ENCODE measurements at places on chromosomes 5 and 9. TPM values are rescaled to one million over a fixed set of nuclear protein-coding genes. Genes with fewer than 3 reads are reported as not detected.

The CRHBP gene
- total RNA-seq, result not detected

The SLC34A1 gene
- total RNA-seq, result not detected

The LRRC70 gene
- 22.8 TPM for total RNA-seq

The PPP3R2 gene
- not detected for total RNA-seq

The MTX3 gene
- total RNA-seq, result 11.2 TPM

The MRRF gene
- 69.0 TPM for total RNA-seq

The GARIN3 gene
- total RNA-seq, result not detected

The MRNIP gene
- total RNA-seq, result 36.2 TPM

The CEL gene
- 1.2 TPM for total RNA-seq

GRCh38 chr5:87210076-87210475, 57.6 kb upstream of the RASA1 start:
- no peak overlapping the region for H3K4me3 ChIP-seq
- no peaks in the 10 kb centered on the region for H3K27me3 ChIP-seq
- peaks cover 5% of the 10 kb centered on the region for H3K4me1 ChIP-seq
- no peak overlapping the region for H3K27ac ChIP-seq
- DNase-seq, result no peak

DNA sequence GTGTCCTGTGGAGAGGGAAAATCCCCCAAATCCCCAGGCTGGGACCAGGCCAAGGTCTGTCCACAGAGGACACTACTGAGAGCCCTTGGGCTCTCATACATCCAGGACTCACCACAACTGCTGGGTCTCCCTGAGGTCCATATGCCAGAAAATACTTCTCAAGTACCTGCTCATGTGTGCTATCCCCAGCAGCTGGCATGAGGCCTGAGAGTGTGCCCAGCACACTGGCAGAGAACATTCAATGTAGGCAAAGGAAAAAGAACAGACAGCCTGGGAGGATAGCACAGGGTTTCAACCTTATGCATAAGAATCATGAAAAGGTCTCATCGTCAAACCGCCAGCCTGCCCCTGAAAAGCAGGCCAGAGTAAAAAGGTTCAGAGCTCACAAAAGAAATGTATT, 154.1 kb upstream of the TAS2R1 start:
- no peaks in the 10 kb centered on the region for H3K36me3 ChIP-seq
- no peaks in the 10 kb centered on the region for H3K4me1 ChIP-seq
- no peak for DNase-seq
- H3K27me3 ChIP-seq, result no peaks in the 10 kb centered on the region

- no peaks in the 10 kb centered on the region for H3K36me3 ChIP-seq
- peaks cover 100% of the 10 kb centered on the region for H3K27me3 ChIP-seq
- H3K4me3 ChIP-seq, result no peak overlapping the region
- no peak overlapping the region for H3K27ac ChIP-seq
Observed at GRCh38 chr9:126677188-126678084, 63.7 kb downstream of the LMX1B start.

DNA sequence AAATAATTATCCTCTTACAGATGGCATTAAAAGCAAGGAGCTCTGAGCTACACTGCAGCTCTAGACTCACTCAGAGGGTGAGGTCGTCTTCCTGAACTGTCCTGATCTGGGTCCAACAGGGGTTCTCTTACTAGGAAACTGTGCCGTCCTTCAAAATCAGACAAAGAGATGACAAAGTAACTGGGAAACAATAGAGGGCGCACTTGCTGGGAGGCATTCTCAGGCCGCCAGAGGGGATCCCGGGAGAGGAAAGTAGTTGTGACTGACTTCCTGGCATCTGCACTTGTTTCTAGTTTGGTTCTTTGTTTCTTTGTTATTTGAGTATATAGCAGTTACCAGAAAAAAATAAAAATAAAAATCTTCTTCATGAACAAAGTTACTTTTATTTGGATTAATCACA, 142.9 kb upstream of the MSX2 start:
- no peak overlapping the region for H3K27ac ChIP-seq
- H3K36me3 ChIP-seq, result no peaks in the 10 kb centered on the region
- no peaks in the 10 kb centered on the region for H3K4me1 ChIP-seq
- no peak overlapping the region for H3K4me3 ChIP-seq
- DNase-seq, result peak; percentile 33

DNA sequence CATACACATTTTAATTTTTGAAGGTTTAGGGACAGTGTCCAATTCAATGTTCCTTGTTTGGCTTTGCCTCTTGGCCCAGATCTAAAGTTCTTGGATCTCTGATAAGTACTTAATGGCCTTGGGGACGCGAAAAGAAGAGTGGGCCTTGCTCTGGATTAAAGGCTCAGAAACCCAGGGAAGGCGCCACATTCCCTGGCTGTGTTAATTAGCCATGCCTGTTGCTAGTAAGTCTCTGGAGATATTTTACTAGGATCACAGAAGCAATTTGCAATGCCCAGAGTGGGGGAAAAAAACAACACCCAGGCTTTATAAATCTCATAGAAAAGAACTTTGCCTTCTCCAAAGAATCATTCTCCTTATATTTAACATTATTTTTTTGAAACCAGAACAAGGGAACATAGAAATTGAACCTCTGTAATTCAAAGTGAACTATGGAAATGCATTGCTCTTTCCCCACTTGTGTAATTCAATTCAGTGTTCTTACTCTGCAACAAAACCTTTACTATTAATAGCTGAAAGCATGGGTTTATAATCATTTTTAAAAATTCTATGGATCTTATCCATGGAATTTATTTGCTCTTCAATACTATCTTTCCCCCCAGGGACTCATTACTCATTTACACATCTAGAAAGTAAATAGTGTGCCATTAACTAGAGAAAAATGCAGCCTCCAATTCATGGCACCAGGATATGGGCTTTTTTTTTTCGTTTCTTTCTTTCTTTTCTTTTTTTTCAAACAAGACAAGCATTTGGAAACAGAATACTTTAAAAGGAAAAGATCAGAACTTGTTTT, 172.2 kb upstream of the ANKRD55 start:
- H3K36me3 ChIP-seq, result no peaks in the 10 kb centered on the region
- peak; percentile 42 for DNase-seq
- H3K27me3 ChIP-seq, result no peaks in the 10 kb centered on the region
- H3K4me1 ChIP-seq, result peaks cover 23% of the 10 kb centered on the region
- H3K27ac ChIP-seq, result peak overlapping the region; percentile 3

DNA sequence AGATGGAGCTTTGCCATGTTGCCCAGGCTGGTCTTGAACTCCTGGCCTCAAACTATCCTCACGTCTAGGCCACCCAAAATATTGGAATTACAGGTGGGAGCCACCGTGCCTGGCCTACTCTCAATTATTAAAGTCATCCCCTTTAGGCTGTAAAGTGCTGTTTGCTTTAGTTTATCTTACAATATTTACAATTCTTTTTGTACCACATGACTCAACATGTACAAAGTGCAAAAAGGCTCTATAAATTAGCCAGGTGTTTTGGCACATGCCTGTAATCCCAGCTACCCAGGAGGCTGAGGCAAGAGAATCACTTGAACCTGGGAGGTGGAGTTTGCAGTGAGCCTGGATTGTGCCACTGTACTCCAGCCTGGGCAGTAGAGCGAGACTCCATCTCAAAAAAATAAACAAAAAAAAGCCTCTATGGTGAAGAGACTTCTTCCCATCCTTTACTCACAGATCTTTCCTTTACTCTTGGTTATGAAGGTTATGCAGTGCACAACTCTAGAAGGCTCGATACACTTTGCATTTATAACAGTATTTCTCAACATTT, 28.5 kb upstream of the MLLT3 start:
- H3K36me3 ChIP-seq, result no peaks in the 10 kb centered on the region
- no peaks in the 10 kb centered on the region for H3K4me1 ChIP-seq
- no peak for DNase-seq
- no peak overlapping the region for H3K27ac ChIP-seq
- H3K4me3 ChIP-seq, result no peak overlapping the region
- no peaks in the 10 kb centered on the region for H3K27me3 ChIP-seq

GRCh38 chr5:58407042-58407719, 52.7 kb downstream of the PLK2 start:
- no peak overlapping the region for H3K4me3 ChIP-seq
- no peaks in the 10 kb centered on the region for H3K4me1 ChIP-seq
- H3K27ac ChIP-seq, result no peak overlapping the region
- no peak for DNase-seq
- H3K36me3 ChIP-seq, result no peaks in the 10 kb centered on the region

- H3K4me1 ChIP-seq, result no peaks in the 10 kb centered on the region
- no peak overlapping the region for H3K4me3 ChIP-seq
- H3K27me3 ChIP-seq, result no peaks in the 10 kb centered on the region
Observed at GRCh38 chr5:2199697-2200096, 317.0 kb upstream of the IRX4 start.

- DNase-seq, result no peak
- H3K4me3 ChIP-seq, result no peak overlapping the region
- H3K4me1 ChIP-seq, result no peaks in the 10 kb centered on the region
- no peak overlapping the region for H3K27ac ChIP-seq
- peaks cover 60% of the 10 kb centered on the region for H3K36me3 ChIP-seq
Observed at GRCh38 chr5:149831492-149831891, 101.4 kb downstream of the PPARGC1B start.

DNA sequence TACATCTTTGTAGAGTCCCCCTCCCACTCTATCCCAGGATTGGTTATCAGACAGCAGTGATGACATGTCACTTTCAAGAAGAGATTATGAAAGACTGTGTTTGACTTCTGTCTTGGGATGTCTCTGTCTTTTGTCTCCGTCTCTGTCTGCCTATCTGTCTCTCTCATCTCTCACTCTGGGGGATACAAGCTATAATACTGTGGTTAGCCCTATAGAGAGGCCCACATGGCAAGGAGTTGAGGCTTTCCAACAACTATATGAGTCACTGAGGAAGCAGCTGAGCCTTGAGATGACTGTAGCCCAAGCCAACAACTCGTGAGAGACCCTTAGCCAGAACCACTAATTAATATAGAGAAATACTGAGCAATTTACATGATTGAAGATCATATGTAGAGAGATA, 284.8 kb downstream of the PDE4D start:
- H3K4me3 ChIP-seq, result no peak overlapping the region
- H3K27me3 ChIP-seq, result no peaks in the 10 kb centered on the region
- no peak overlapping the region for H3K27ac ChIP-seq
- no peak for DNase-seq
- no peaks in the 10 kb centered on the region for H3K36me3 ChIP-seq

DNA sequence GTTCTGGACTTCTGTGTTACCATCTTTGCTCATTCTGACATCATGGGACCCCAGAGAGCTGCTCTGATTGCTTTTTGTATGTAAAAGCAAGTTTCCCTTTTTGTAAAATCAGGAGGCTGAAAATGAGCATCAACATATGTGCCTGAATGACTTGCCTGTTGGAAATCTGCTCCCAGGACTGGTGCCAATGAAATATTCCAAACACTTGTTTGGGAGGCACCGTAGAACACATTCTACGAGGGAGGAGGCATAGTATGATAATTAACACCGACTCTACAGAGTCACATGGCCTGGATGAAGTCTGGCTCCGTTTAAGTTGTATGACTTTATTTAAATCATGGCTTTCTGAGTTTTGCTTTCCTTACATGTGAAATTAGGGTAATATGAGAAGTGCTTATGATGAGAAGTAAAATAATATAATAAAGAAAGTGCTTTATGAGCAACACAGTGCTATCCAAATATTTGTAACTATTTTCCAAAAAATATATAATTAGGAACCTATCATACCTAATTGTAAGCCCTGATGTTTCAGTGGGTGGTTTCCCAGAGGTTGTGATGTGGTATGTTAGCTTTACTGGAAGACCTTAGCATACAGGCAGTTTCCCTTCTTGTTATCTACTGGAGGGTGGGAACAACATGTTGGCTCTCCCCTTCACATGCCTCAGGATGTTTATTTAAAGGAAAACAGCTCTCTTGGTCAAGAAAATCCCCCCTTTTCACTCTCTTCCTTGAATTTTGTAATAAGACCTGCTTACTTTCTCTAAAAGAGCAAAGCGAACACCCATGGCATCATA, 238.1 kb downstream of the FBXL7 start:
- H3K27ac ChIP-seq, result no peak overlapping the region
- no peaks in the 10 kb centered on the region for H3K27me3 ChIP-seq
- DNase-seq, result no peak

GRCh38 chr5:124634228-124634739, 112.2 kb downstream of the ZNF608 start:
- peak overlapping the region; percentile 15 for H3K27ac ChIP-seq
- H3K4me1 ChIP-seq, result peaks cover 9% of the 10 kb centered on the region
- peaks cover 16% of the 10 kb centered on the region for H3K36me3 ChIP-seq
- no peak for DNase-seq
- no peak overlapping the region for H3K4me3 ChIP-seq

- no peaks in the 10 kb centered on the region for H3K27me3 ChIP-seq
- peaks cover 97% of the 10 kb centered on the region for H3K36me3 ChIP-seq
- H3K27ac ChIP-seq, result no peak overlapping the region
- no peak overlapping the region for H3K4me3 ChIP-seq
- DNase-seq, result no peak
Observed at GRCh38 chr9:2802494-2802921, 41.4 kb downstream of the PUM3 start.

- H3K4me3 ChIP-seq, result no peak overlapping the region
- H3K27ac ChIP-seq, result no peak overlapping the region
- DNase-seq, result no peak
- H3K36me3 ChIP-seq, result no peaks in the 10 kb centered on the region
- peaks cover 16% of the 10 kb centered on the region for H3K27me3 ChIP-seq
Observed at GRCh38 chr9:101706261-101706798, 32.1 kb downstream of the GRIN3A start.

- H3K4me3 ChIP-seq, result no peak overlapping the region
- no peaks in the 10 kb centered on the region for H3K27me3 ChIP-seq
- H3K27ac ChIP-seq, result no peak overlapping the region
Observed at GRCh38 chr9:116103976-116104820, 49.4 kb upstream of the PAPPA start.

- DNase-seq, result no peak
- H3K4me1 ChIP-seq, result no peaks in the 10 kb centered on the region
- H3K27me3 ChIP-seq, result no peaks in the 10 kb centered on the region
- H3K4me3 ChIP-seq, result no peak overlapping the region
- H3K27ac ChIP-seq, result no peak overlapping the region
Observed at GRCh38 chr5:138603249-138603920, 28.2 kb upstream of the HSPA9 start.

DNA sequence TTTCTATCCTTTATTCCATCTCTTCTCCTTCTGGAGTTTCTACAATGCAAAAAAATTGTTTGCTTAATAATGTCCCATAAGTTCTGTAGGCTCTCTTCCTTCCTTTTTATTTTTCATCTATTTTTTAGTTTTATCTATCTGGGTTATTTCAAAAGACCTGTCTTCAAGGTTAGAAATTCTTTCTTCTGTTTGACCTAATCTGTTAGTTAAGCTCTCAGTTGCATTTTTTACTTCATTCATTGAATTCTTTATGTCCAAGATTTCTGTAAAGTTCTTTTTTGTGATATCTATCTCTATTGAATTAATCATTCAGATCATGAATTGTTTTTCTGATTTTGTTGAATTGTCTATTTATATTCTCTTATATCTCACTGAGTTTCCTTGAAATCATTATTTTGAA, 145.9 kb upstream of the TLE4 start:
- H3K4me3 ChIP-seq, result no peak overlapping the region
- no peak for DNase-seq
- H3K4me1 ChIP-seq, result peaks cover under 1% of the 10 kb centered on the region
- H3K27ac ChIP-seq, result no peak overlapping the region
- no peaks in the 10 kb centered on the region for H3K27me3 ChIP-seq
- H3K36me3 ChIP-seq, result no peaks in the 10 kb centered on the region

Measured in stomach (tissue), 19 donors.